ENCODE measurements at places on chromosomes 6 and 20.

DNA sequence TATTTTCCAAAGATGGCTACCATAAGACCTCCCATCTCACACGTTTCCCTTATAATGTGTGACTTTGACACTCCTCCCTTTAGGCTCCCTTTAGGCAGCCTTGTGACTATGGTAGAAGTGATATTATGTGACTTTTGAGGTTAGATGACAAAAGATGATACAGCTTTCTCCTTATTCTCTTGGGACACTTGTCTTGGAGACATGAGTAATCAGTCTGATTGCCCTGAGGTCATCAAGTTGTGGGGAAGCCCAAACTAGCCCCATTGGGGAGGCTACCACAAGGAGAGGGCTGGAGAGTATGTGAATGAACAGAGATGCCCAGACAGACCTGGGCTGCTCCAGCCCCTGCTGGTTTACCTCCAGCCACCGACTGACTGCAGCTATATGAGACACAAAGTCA, 10.6 kb upstream of the DLK2 start:
- no peak for DNase-seq

DNA sequence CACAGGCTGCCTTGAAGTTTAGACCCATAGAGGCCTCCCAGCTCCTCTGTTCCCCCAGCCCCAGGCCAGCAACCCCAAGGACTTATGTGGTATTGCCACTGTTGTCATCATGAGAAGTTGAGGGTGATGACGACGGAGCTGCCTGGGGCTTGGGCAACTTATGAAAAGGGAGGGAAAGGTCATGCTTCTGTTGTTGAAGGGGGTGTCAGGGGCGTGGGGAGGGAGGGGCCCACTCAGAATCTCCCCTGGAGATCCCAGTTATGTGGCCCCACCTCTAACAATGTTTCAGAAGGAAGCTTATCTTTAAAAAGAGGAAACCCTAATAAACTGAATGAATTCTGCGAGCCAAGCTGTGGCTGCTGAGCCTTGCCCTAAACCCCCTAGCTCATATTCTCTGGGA, 4.2 kb downstream of the ADTRP start:
- no peak for DNase-seq

GRCh38 chr6:133817460-133818047, 71.4 kb upstream of the TCF21 start:
- DNase-seq: no peak

- no peak for DNase-seq
These were observed 172.3 kb upstream of the HDDC2 start for GRCh38 chr6:125474061-125474460.

- DNase-seq: no peak
These were observed 355.9 kb downstream of the PREX1 start for GRCh38 chr20:48471759-48472408.

GRCh38 chr20:63288581-63289251, 4.3 kb upstream of the COL20A1 start:
- no peak for DNase-seq

DNA sequence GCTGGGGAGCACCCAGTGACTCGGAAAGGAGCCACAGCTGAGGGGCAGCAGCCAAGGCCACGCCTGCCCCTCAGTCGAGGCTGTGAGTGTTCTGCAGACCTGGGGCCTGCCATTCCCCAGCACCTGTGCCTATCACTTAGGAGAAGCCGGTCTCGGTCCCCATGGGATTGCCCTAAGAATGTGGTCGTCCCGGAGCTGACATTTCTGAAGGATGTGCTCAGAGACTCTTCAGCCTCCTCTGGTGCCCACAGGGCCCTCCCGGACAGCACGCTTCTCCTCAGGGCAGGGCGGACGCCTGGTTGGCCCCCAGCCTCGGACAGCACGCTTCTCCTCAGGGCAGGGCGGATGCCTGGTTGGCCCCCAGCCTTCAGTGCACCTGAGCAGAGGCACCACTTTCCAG, 223.9 kb downstream of the ERMARD start:
- DNase-seq: no peak

- no peak for DNase-seq
These were observed at the start of gene NOL4L for GRCh38 chr20:32585011-32585585. TSS of gene NOL4L (minus strand) at chr20:32585333. CDS start at chr20:32584890, 443 bp downstream.

DNA sequence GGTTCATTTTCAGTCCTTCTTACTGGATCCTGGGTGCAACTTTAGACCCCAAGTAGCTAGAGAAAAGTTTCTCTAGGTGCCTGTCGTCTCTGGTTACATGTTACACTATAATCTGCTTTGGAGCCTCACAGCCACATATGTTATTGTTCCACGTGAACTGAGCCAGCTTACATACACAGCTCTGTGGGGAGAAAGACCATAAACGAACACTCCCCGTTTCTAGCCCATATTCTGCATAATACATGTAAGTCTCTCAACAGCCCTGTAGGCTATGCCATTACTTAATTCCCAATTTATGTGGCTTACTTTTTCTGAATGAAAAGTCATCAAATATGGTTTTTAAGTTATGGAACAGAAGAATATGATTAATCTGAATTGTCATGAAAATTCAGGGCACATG, 233.8 kb downstream of the BCKDHB start:
- DNase-seq: no peak

DNA sequence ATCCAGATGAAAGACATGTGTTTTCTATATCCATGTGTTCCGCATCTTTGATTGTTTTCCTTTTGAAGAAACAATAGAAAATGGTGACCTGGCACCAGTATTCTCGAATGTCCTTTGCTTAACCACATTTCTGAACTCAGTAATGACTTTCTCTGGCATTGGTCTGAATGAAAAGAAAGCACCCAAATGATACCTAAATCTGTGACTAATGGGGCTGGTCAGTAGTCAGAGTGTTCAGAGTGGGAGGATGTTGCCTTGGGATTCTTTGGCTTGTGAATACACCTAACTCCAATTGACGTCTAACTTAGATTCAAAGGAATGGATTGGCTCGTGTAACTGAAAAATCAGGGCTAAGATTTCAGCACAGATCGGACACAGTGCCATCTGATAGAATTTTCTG, 27.1 kb downstream of the PARD6B start:
- DNase-seq: no peak

GRCh38 chr6:37783025-37783855, 36.3 kb upstream of the ZFAND3 start:
- no peak for DNase-seq

DNA sequence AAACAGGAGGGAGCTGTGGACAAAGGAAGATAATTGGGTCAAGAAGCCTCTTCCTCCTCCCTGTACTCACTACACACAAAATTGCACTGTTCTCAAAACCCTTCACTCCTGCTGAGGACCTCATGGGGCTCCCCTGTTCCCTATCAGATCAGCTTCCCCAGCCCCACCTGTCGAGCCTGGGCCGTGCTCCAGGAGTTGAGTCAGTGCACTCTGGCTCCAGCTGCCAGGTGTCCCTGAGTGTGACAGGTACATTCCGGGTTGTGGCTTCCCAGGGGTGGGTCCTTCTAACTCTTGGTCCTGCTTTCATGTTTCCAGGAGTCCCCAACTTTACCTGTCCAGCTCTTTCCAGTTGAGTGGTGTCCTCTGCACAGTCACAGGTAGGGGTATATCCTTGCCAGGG, 8.4 kb downstream of the RAB5IF start:
- no peak for DNase-seq

- DNase-seq: no peak
These were observed 122.3 kb downstream of the ANKS1A start for GRCh38 chr6:35011096-35012041.

- DNase-seq: no peak
These were observed 156.2 kb downstream of the SOX4 start for GRCh38 chr6:21749754-21750153.

- DNase-seq: no peak
These were observed 220.7 kb downstream of the ARHGAP18 start for GRCh38 chr6:129489215-129489765.

DNA sequence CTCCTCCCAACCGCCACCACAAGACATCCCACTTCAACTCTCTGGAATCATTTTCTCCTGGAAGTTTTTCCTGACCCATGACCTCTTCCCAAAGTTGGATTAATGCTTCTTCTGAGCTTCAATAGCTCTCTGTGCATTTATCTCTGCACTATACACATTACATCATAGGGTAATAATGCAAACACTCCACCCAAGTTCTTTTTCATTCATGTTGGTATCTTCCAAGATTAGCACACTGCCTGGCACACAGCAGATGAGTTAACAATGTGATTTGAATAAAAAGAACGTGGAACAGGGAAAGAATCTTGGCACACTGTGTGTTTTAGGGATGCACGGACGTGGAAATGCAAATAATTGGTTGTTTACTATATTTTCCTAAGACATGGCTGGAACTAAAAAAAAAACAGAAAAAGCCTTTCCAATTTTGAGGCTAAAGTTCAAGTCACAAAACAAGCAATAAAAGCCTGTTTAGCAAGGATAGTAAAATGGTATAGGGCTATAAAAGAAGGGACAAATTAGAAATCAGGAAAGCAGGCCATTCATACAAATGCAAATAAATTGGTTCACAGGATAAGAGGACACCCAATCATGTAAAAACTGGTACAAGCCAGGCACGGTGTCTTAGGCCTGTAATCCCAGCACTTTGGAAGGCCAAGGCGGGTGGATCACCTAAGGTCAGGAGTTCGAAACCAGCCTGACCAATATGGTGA, 1.6 kb upstream of the FAM135A start:
- no peak for DNase-seq

DNA sequence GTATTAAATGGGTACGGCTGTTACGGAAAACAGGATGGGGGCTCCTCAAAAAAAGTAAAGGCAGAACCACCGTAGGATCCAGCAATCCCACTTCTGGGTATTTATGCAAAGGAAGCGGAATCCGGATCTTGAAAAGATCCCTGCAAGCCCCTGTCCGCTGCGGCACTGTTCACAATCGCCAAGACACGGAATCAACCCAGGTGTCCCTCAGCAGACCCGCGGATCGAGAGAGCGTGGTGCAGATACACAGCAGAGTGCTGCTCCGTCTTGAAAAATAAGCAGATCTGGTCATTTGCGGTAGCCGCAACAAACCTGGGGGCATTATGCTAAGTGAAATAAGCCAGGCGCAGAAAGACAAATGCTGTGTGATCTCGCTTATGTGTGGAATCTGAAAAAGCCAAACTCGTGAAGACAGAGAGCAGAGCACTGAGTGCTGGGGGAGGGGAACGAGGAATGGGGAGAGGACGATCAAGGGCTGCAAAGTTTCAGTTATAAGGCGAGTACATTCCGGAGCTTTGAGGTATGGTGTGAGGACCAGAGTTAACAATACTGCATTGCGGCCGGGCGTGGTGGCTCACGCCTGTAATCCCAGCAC, 41.3 kb downstream of the NTSR1 start:
- no peak for DNase-seq

GRCh38 chr20:25270829-25271251, 23.0 kb downstream of the PYGB start:
- no peak for DNase-seq

GRCh38 chr20:11569163-11569562, 348.5 kb upstream of the BTBD3 start:
- no peak for DNase-seq

DNA sequence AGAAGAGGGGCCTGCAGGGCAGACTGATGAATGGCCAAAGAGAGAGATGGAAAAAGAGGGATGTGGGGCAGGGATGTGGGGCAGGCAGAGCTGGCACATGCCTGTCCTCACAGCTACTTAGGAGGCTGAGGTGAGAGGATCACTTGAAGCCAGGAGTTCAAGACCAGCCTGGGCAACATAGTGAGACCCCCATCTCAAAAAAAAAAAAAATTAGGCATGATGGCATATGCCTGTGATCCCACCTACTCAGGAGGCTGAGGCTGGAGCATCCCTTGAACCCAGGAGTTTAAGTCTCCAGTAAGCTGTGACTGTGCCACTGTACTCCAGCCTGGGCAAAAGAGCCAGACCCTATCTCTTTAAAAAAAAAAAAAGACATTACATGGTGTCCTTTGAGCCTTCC, 34.8 kb downstream of the RNF8 start:
- no peak for DNase-seq

- no peak for DNase-seq
These were observed 297.2 kb downstream of the GJA1 start for GRCh38 chr6:121732641-121733040.

DNA sequence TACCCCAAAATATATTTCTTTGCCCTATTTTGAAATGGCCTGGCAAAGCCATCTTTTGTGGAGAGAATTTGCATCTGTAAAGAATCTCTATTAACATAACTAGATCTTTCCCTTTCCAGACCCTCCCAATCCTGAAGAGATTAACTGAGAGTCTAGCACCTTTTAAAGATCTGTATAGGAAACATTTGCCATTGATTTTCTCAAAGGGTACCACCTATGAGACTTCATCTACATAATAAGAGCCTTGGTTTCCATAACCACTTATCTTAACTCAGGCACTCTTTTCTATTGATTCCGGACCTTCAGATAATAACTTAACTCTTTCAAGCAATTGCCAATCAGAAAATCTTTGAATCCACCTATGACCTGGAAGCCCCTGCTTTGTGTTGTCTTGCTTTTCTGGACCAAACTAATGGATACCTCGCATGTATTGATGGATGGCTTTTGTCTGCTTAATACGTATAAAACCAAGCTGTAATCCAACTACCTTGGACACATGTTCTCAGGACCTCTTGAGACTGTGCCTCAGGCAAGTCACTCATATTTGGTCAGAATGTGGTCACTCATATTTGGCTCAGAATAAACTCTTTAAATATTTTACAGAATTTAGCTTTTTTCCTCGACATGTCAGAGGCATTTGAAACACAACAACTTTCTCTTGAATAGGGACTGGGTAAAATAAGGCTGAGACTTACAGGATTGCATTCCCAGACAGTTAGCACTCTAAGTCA, 31.4 kb downstream of the SLC22A2 start:
- no peak for DNase-seq

GRCh38 chr6:150230164-150230561, 87.3 kb downstream of the PPP1R14C start:
- DNase-seq: no peak

DNA sequence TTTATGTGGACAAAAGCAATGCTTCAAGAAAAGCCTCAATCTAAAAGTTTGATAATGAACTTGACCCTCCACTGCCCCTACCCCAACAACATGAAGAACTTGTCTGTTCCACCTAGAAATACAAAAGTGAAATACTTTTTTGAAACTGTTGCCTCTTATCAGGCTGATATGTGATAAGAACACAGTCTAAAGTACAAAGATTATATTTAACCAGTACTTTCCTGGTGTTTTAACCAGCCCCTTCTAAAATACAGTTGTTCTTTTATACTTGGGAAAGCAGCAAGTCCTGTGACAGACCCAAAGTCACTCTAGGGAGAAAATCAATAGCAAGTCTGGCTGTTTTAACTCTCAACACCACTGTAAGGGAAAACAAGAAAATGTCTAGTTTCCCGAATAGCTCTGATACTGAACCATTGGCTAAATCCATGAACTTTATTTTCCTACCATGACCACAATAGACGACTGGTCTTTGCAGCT, 6.6 kb downstream of the OARD1 start:
- no peak for DNase-seq

Data from stimulated activated CD8-positive, alpha-beta memory T cell treated with anti-CD3 and anti-CD28 coated beads, Interleukin-4, amount 100 ng/mL, for 1 hour (primary cell).